ENCODE measurements at places on chromosomes 4 and X.

DNA sequence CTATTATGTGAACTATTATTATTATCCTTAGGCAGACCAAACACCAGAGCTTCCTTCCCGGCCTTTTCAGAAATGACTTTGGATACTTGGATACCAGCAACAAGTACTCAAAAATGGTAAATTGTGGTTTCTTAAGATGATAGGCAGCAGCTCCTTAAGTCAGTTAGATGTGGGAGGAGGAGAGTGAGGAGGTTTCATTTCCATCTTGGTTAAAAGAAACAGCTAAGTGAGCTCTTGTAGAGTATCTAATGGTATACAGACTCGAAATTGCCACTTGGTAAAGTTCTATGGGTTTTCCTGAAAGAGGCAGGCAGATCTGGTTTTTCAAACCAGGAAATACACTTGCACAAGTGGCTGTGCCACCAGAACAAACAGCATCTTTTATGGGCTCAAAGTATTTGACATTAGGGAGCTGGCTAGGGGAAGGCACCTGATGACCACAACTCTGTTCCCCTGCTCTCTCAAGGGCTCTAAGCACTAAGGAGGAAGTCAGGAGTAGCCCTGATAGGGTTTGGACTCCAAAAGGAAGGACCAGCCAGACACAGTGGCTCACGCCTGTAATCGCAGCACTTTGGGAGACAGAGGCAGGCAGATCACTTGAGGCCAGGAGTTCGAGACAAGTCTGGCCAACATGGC is 130.9 kb downstream of the TMEM164 start:
- DNase-seq = peak; percentile 67

DNA sequence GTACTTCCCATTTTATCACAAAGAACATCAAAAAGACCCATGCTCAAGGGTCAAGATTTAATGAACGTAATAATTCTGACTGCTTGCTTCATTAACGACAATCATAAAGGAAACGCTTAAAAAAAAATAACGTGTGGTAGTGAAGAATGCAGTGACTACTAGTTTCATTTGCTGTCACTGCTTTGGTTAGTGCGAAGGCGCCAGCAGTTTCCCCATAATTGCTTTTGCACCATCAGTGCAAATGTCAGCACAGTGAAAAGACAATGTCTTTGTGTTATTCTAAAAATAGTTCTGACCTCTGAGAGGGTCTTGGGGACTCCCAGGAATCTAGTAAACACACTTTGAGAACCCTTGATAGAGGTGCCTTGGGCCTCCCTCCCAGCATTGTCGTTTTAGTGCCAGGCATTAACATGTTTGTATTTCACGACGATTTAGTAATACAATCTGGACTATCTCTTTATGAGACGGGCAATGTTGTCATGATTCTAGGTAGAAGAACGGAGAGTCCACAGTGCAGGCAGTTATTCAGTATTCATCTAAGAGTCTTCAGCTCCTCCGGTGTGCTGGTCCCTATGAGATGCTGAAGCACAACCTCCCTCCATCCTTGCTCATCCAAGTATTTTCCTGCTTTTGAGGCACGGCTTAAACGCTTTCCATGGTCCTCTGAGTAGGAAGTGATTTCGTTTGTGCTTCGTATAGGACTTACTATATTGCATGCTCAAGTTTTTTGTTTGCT is 71.0 kb downstream of the AFF1 start:
- DNase-seq = peak; percentile 55

DNA sequence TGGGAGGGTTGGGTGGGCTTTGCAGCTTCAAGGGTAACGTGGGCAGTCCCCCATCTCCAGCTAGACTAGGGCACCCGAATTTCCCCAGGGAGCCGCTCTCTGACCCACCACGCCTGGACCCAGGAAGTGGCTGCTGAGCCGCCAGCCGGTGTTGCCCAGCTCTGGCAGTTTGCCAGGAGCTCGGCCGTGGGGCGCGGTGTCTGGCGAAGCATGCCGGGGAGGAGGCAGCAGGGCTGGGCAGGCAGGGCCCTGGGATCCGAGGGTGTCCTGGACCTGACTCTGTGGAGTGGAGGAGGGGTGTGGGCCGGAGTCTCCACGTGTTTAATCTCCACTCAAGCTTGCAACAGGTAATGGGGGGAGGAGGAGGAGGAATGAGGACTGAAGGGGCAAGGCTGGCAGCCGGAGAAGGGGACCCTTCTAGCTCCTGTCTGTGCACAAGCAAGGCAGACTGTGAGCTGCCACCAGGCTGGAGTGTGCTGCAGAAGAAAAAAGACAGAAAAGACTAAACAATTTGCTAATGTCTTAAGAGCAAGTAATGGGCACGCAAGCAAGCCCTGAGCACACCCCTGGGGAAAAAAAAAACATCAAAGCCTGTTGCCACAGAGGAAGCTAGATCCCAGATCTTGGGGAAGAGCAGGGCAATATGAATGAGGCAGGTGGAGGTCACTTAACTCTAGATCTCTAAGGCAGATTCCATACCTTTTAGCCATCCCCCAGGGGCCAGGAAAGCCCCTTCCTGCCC is 2.4 kb downstream of the LONRF3 start:
- DNase-seq = peak; percentile 16

GRCh38 chrX:51694254-51694653 is 11.6 kb upstream of the CENPVL2 start:
- DNase-seq = no peak

GRCh38 chr4:19776021-19776459 is 475.7 kb upstream of the SLIT2 start:
- no peak for DNase-seq

- DNase-seq = no peak
Observed at GRCh38 chrX:17944833-17945497, 83.9 kb upstream of the RAI2 start.

DNA sequence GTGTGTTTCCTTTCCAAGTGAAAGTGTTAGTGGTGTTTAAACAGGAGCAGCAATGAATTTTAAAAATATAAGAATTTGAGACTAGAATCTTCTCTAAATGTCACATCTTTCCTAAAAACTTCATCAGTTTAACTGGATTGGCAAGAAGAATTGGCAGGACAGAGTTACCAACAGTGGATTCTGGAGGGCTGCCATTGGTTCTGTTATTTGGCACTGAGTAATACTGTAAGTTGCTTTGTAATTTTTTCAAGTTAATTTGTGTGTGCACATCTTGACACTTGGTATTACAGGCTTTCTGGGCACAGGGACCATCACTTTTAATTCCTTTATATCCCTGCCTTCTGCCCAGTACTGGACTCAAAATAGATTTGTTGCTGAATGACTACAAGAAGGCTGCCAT is 4.5 kb upstream of the GPRIN3 start:
- no peak for DNase-seq

DNA sequence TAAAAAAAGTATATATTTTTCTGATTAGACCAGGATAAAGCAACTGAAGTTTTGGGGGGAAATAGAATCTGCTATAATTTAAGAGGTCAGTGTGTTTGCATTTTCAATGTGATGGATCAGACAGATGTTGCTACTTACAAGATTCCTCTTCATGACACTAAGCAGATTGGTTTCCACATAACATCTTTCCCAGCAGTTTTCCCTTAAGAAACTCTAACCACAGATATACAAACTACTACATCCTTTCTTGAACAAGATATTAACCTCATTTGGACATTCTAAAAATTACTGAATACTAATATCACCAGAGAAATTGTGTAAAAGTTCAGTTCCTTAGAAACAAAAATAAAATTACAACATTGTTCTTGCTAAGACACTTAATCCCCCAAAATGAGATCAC is 106.7 kb upstream of the GUCY1A1 start:
- no peak for DNase-seq

DNA sequence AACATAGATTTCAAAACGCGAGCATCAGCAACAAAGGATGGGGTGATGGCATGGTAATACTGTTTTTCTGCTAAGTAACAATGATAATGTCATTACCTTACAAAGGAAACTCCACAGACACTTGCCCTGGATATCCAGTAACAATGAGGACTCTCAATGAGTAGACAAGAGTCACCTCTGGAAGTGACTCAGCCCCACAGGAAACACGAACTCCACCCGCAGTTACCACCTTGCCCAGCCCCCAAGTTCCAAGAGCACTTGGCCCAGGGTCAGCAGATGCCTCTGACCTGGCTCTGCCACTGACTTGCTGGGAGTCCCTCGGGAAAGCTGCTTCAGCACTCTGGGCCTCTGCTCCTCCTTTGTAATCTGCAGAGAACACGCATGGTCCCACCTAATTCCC is 110.3 kb upstream of the MAP3K15 start:
- no peak for DNase-seq

DNA sequence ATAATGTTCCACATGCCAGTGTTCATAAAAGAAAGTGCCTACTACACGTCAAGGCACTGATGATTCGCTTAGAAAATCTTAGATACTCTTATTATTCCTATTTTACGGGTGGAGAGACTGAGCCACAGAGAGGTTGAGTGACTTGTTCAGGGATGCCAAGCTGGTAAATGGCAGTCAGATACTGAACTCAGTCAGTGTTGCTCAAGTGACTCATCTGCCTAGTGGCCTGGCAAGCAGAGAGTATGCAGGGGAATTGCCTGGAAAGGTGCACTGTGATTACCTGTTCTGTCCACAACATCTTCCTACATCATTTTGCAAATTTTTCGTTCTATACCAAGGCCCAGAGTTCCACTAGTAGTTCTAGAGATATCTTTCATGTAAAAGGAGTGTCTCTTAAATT is 68.4 kb downstream of the RAPGEF2 start:
- no peak for DNase-seq

DNA sequence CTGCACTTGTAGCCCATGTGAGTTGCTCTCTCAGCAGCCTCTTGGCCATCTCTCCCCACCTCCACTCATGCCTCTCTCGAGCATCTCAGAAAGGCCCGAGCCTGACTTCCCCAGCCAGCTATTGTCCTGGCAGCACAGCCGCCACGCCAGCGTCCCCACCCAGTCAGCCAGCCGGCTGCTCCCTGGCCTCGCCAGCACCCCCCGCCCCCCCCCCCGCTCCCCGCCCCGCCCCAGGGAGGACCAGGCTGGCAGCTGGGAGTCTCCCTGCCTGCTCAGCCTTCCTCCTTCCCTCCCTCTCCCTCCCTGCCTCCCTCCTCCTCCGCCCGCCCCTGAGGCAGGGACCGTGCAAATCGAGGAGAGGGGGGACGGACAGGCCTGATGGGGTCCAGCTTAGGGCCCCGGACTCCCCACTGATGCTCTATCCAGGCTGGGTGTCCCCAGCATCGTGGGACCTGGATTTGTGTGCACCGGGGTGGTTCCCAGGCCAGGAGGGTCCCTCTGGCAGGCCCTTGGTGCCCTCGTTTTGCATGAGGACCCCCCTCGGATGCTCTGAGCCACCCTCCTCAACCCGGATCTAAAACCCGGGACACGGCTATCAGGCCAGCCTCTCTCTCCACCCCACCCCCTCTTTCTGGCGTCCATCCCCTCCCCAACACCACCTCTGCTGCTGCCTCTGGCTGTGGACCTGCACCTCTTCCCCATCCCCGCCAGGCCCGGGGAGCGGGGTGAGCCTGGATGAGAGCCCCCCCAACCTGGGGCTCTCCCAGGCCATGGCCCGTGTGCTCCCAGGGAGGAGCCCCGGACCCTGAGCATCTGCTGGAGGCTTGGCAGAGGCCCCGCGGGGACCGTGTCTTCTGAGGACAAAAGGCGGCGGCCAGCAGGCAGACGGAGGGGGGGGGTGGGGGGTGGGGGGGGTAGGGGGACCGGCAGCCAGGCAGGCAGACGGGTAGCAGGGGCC is at the start of gene GPR173:
GPR173 (plus strand) TSS at position 621 of the 958 bp plus-strand sequence. CDS start 27,833 bp downstream, outside the sequence.
- no peak for DNase-seq

DNA sequence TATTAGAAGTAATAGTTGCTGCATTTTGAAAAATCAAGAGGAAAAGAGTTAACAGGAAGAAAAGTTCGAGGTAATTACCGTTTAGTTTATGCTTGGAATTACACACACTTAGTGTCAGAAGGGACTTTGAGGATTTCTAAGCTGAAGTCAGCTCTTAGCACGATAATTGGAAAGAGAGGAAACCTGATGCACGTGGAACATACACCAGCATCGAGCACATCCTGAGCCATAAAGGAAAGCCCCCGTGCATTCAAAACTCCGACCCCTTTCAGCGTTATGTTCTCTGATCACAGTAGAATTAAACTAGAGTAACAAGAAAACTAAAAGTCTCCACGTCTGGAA is 400 bp upstream of the PAQR3 start:
- no peak for DNase-seq

GRCh38 chrX:82648062-82648461 is 860.0 kb upstream of the POU3F4 start:
- DNase-seq = no peak

DNA sequence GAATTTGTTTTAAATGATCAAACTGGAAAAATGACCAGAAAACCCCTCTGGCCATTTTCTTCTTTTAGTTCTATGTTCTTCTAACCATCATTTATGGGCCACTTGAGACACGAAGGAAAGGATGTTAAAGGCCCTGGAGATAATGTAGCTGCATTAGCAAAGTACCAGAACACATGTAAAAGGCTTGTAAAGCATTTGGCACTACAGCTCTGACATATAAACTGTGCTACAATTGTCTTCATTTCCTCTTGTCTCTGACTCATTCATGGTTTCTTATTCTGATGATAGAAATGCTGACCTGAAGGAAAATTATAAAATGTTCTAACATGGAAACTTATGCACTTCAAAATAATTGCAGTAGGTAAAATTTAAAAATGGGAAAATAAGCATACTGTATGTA is 388.7 kb downstream of the FAT4 start:
- no peak for DNase-seq

DNA sequence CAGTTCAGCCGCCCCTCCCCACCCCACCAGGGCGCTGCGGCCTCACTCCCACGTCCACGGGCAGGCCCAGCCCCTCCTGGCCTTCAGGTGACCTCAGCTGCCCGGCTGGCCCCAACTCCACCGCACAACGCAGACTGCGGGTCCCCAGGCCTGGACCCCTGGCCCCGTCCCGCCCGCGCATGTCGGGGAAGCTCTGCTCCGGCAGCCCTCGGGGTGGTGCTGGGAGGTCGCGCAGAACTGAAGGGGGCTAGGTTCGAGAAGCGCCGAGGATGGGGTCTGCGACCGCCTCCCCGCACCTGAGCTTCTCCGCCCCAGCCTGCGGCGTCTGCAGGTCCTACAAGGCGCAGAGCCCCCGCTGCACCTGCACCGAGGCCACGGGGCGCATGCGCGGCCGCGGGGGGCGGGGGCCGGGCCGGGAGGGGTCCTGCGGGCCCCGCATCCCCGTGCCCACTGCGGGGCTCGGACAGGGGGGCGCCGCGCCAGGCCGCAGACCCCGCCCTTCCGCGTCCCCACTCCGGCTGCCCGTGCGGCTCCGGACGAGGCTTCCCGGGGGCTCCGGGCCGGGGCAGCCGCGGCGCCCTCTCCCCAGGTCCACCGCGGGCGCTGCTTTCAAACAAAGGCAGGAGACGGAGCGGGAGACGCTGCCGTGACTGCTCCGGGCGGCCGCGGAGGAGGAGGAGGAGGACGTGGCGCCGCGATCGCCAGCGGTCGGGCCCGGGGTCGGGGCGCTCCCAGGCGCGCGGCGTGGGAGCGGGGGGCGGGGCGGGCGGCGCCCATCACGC is 672 bp upstream of the NAT8L start:
- no peak for DNase-seq

- DNase-seq = no peak
Observed at GRCh38 chrX:37083880-37084279, 75.7 kb downstream of the FAM47C start.

- DNase-seq = no peak
Observed at GRCh38 chr4:85180533-85180932, 214.0 kb upstream of the WDFY3 start.

- DNase-seq = no peak
Observed at GRCh38 chr4:126568652-126569570, 1063.8 kb upstream of the INTU start.

Measured in MV-4-11 (cell line).